ENCODE measurements at places on chromosomes 6 and 20.

GRCh38 chr6:126067073-126067472, 80.7 kb downstream of the TRMT11 start:
- no peak for ATAC-seq

DNA sequence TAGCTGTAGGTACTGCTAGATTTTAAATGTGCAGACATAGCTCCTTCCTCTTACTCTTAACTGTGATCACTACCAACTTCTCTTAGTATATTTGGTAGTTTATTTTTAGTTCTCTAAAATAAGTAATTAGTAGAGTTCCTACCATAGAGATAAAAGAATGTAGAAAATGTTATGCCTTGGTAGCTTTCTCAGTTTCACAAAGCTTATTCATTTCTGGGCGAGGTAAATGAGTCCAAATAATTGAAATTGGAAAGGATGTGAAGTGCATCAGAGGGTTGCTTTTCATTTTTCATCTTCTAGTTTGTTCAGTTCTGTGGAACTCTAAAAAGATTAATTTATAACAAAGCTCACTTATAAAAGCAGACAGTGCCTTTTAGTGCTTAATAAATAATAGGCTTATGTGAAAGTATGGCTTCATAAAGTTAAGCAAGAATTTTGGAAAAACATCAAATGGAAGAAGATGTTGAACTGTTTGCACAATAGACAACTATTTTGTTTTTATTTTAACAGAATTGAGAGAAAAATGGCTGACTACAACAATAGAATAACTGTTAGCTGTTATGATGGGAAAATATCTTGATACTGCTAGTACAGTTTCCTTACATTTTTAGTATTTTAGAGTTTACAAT, 303.7 kb downstream of the UTRN start:
- ATAC-seq, result no peak

- ATAC-seq, result no peak
These were observed 27.4 kb downstream of the PMEPA1 start for GRCh38 chr20:57682184-57683101.

DNA sequence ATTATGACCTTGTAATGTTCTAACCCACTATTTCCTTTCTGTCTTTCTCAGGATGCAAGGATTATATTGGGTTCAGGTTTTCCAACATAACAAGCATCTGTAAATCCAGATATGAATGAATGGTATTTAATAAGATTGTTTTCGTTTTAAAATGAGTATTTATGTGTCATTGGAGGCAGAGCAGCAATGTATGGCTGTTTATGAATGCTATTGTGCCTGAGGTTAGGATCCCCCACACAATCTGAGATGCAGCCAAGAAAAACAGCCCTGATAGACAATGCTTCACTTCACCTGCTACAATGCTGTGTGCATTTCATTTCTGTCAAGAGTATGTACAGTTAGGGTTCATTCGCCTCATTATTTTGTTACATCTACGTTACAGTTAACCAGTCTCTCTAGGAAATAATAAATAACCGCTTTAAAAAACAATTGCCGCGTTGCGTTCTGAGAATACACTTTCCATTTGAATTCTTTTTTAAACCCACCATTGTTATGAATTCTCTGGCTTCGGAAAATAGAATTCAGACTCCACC, 19.6 kb downstream of the TFAP2A start:
- ATAC-seq, result no peak

DNA sequence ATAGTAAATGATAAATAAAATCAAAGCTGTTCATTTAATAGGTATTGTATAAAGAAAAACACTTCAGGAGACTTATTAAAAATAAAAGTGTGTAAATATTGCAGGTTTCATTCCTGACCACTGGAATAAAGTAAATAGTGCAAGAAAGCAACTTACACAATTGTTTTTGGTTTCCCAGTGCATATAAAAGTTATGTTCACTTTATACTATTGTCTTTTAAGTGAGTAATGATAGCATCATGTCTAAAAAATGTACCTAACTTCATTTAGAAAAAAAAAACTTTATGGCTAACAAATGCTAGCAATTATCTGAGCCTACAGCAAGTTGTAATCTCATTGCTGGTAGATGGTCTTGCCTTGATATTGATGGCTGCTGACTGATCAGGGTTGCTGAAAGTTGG, 726.6 kb upstream of the POU3F2 start:
- ATAC-seq, result no peak

GRCh38 chr6:13428583-13429405, 58.6 kb downstream of the GFOD1 start:
- ATAC-seq, result peak; percentile 22
